ENCODE measurements at places on chromosomes 11 and 22. TPM values are rescaled to one million over a fixed set of nuclear protein-coding genes. Genes with fewer than 3 reads are reported as not detected.

GRCh38 chr11:11324090-11324489, 29.0 kb downstream of the CSNK2A3 start:
- no peak overlapping the region for H3K4me3 ChIP-seq
- no peaks in the 10 kb centered on the region for H3K4me1 ChIP-seq
- H3K36me3 ChIP-seq: peaks cover 18% of the 10 kb centered on the region
- no peaks in the 10 kb centered on the region for H3K27me3 ChIP-seq
- DNase-seq: no peak

The FIBIN gene
- 0.43 TPM for total RNA-seq

The WNT11 gene
- total RNA-seq: 18.2 TPM

DNA sequence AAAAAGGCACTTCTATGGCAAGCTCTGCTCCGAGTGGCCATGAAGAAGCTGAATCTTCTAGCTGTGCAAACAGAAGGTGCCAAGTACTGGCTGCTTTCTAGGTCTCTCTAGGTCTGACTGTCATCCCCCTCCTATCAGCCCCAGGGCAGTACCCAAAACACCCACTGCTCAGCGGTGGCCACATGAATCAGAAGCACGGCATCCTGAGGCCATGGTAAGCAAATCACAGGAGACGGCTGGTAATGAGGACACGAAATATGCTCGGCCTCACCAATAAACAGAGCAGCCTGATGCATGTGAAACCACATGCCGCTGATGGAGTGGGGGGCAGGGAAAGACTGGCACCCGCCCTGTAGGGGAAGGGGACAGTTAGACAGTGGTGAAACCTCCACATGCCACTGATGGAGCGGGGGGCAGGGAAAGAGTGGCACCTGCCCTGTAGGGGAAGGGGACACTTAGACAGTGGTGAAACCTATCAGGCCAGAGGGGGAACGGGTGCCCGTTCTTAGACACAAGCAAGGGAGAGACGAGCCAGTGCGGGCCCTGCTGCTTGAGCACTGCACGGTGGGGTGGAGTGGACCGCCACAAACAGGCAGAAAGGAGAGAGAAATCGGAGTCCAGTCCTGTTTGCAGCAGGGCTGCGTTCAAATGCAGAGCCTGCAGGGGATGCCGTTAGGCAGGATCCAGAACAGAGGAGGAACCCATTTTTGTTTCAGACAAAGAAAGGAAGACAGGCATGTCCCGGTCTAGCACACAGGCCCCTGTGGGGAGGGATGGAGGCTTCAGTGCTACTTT, 29.9 kb upstream of the MOB2 start:
- no peaks in the 10 kb centered on the region for H3K27me3 ChIP-seq
- H3K4me1 ChIP-seq: peaks cover 48% of the 10 kb centered on the region
- H3K36me3 ChIP-seq: peaks cover 5% of the 10 kb centered on the region

DNA sequence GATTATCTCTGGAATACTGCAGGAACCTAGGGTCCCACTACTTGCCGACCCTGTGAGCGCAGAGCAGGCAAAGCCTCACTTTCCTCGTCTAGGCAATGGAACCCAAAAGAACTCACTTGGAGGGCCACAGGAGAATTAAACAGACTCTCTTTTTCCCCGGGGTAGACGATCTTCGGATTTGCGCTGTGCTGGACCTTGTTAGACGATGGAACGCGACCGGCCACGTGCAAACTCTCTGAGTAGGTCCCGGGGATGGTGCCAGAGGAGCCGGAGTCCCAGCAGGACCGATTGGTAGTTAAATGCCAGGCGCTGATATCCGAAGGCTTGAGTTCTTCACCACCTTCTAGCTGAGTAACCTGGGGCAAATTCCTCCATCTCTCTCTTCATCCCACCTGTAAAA, 1.0 kb upstream of the SLC1A2 start:
- H3K4me1 ChIP-seq: peaks cover 5% of the 10 kb centered on the region
- no peak for DNase-seq
- peaks cover 95% of the 10 kb centered on the region for H3K27me3 ChIP-seq
- no peak overlapping the region for H3K27ac ChIP-seq
- H3K4me3 ChIP-seq: peak overlapping the region; percentile 85

- H3K27ac ChIP-seq: no peak overlapping the region
- H3K27me3 ChIP-seq: peaks cover 17% of the 10 kb centered on the region
- DNase-seq: no peak
- H3K4me1 ChIP-seq: peaks cover 11% of the 10 kb centered on the region
- no peaks in the 10 kb centered on the region for H3K36me3 ChIP-seq
These were observed 49.0 kb upstream of the BMAL1 start for GRCh38 chr11:13228572-13228971.

The EHF gene
- 44.8 TPM for total RNA-seq

- no peaks in the 10 kb centered on the region for H3K27me3 ChIP-seq
- H3K27ac ChIP-seq: no peak overlapping the region
- H3K4me1 ChIP-seq: peaks cover 6% of the 10 kb centered on the region
- no peak for DNase-seq
These were observed 25.9 kb upstream of the SCARF2 start for GRCh38 chr22:20463324-20464095.

GRCh38 chr11:22656130-22656529, 10.3 kb upstream of the GAS2 start:
- peaks cover 23% of the 10 kb centered on the region for H3K4me1 ChIP-seq
- H3K36me3 ChIP-seq: no peaks in the 10 kb centered on the region
- H3K27ac ChIP-seq: no peak overlapping the region
- H3K27me3 ChIP-seq: no peaks in the 10 kb centered on the region

DNA sequence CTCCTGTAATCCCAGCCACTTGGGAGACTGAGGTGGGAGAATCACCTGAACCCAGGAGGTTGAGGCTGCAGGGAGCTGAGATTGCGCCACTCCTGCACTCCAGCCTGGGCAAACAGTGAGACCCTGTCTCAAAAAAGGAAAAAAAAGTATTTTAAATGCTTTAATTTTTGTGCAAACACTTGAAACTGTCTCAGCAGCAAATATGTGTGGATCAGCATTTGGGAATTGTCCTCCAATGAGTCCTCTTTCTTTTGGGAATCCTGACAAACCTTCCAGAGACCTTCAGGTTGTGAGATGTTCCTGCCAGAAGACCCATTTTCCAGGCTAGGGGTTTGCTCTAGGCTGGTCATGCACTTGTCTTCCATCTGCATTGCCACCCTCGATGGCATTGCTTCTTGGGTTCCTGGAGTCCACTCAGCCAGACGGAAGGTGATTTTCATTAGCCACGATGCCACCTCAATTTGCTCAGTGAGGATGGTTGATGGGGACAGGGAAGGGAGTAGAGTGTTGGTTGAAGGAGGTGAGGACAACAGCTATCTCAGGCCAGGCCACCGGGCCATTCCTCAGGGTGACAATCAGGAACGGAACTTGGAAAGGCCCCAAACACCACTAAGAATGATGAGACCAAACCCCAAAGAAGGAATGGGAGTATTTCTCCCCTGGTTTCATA, 55.4 kb downstream of the ST14 start:
- no peak overlapping the region for H3K27ac ChIP-seq
- H3K4me1 ChIP-seq: peaks cover 12% of the 10 kb centered on the region
- no peak overlapping the region for H3K4me3 ChIP-seq
- H3K27me3 ChIP-seq: no peaks in the 10 kb centered on the region
- H3K36me3 ChIP-seq: no peaks in the 10 kb centered on the region

The BATF2 gene
- 1.0 TPM for total RNA-seq

DNA sequence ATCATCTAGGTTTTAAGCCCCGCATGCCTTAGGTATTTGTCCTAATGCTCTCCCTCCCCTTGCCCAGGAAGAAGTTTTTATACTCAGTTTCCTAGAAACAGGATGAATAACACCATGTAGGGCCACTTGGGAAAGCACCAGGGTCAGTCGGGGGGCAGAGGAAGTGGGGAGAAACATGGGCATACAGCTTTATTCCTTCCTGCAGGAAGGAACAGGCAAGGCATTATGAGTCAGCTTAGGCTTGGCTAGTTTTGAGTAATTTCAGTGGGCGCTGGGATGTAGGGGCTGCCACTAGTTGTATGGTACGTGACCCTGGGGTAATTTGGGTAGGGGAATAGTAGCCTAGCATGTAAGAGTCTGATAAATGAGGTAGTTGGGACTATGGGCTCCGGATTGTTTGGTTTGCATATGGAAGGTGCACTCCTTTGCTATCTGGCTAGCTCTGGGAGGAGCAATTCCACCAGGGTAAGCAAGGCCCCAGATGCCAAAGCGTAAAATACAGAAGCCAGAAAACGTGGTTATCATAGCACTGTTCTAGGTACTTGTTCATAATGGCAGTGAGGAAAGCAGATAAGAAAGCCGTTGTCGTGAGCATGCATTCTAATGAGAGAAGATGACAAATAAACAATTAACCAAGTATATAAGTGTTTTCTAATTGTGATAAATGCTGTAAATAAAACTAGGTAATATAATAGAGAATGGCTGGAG, 24.8 kb downstream of the ACER3 start:
- no peak overlapping the region for H3K4me3 ChIP-seq
- no peak for DNase-seq
- H3K27ac ChIP-seq: no peak overlapping the region

The LGR4 gene
- 39.6 TPM for total RNA-seq

- no peaks in the 10 kb centered on the region for H3K36me3 ChIP-seq
- DNase-seq: no peak
- no peaks in the 10 kb centered on the region for H3K27me3 ChIP-seq
- no peak overlapping the region for H3K4me3 ChIP-seq
These were observed 106.9 kb downstream of the SYN3 start for GRCh38 chr22:32951076-32951806.

DNA sequence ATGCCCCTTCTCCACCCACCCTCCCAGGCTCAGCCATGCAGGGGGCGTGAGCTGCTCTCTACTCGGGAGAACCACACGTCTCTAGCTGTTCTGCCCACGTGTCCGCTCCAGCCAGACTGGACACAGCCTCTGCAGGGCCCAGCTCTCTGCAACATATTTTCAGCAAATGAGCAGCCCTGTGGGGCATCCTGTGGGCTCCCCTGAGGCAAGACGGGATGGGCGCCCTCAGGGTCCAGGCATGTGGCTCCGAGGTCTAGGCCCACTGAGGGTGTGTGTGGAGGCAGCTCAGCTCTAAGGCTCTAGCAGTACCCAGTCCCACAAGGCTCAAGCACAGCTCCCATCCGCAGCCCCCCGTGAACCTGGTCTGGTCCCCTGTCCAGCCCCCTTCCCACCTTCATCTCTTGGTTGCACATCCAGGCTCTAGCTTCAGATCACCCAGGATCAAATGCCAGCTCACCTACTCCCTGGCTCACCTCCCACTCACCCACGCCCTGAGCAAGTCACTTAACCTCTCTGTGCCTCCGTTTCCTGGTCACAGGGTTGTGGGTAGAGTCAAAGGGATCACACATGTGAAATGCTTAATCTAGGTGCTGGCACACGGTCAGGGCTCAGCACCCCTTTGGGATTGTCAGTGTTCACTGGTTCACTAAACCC, 57.8 kb upstream of the TCF20 start:
- peaks cover 15% of the 10 kb centered on the region for H3K27me3 ChIP-seq
- no peak overlapping the region for H3K4me3 ChIP-seq
- no peak for DNase-seq
- H3K27ac ChIP-seq: no peak overlapping the region
- H3K4me1 ChIP-seq: peaks cover 36% of the 10 kb centered on the region
